ENCODE measurements at places on chromosomes 2 and 18.

GRCh38 chr18:26546875-26547645 is 1.3 kb downstream of the KCTD1 start:
- peak; percentile 77 for DNase-seq

GRCh38 chr2:52477166-52477565 is 1290.4 kb upstream of the CHAC2 start:
- DNase-seq = no peak

DNA sequence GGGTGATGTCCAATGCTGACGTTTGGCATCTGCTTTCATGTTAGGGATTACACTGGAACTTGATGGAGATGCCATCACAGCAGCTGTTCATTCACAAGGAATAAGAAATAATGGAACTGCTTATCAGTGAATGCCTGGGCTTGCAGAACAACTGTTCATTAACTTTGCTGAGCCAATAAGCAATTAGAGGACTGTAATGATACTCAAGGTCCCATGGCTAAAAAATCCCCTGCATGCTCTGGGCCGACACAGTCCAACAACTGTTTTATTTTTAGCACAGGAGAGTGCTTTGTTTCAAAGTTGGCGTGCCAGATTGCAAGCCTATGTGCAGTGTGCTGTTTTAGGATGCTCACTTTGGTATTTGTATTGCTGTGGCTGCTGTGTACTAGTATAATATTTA is 408.0 kb upstream of the RGPD4 start:
- DNase-seq = no peak

- peak; percentile 90 for DNase-seq
These were observed 725 bp downstream of the SLC66A2 start for GRCh38 chr18:79950515-79951341.

DNA sequence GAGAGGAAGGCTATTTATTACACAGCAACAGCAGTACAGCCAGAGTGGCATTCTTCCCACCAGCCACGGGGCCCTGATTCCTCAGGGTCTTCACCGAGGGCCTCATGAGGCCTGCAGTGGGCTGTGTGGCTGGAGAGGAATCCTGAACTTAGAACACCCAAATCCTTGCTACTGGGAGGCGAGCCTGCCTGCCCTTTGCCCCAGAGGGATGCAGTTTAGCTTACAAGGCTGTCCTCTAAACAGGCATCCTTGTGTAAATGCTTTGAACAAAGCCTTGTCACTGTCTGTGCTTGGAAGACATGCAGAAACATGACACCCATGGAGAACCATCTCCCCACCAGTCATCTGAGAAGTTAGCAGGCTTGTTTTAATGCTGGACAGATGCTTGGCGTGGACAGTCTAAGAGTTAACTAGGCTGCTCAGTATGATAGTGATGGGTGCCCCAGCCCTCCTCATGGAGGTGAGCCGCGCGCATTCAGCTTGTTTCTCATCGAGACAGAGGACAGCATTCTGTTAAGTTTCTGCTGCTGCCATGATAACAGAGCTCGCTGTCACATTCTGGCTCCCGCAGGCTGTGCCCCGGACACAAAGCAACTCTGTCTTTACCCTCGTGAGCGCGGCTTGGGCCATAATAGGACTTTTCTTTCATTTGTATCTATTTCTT is 42.9 kb downstream of the ADI1 start:
- DNase-seq = peak; percentile 32
